ENCODE measurements at places on chromosomes 16 and 17. TPM values are rescaled to one million over a fixed set of nuclear protein-coding genes. Genes with fewer than 3 reads are reported as not detected.

The SLC5A2 gene
- 0.52 TPM for total RNA-seq

The ATAD5 gene
- total RNA-seq = 2.1 TPM

The TNFRSF17 gene
- total RNA-seq = not detected

The KRT12 gene
- total RNA-seq = not detected

The NPW gene
- not detected for total RNA-seq

The KRTAP9-4 gene
- total RNA-seq = not detected

The POLR2A gene
- total RNA-seq = 169 TPM

The LLGL1 gene
- 46.4 TPM for total RNA-seq

The EPN3 gene
- total RNA-seq = 0.99 TPM

The HSD11B2 gene
- total RNA-seq = 1.7 TPM

The CES1 gene
- total RNA-seq = 0.15 TPM

The ASPA gene
- total RNA-seq = 0.87 TPM

The MRPS23 gene
- total RNA-seq = 58.9 TPM

The CES3 gene
- total RNA-seq = 1.3 TPM

All from renal cortical epithelial cell (primary cell).